Esophagus mucosa (tissue), 1 donor: ENCODE measurements at places on chromosomes 4 and X. TPM values are rescaled to one million over a fixed set of nuclear protein-coding genes. Genes with fewer than 3 reads are reported as not detected.

The SSX2B gene
- total RNA-seq: not detected

The PALLD gene
- 70.1 TPM for total RNA-seq

The AR gene
- total RNA-seq: 0.48 TPM

The SPACA5 gene
- not detected for total RNA-seq

The CXCL8 gene
- 3.2 TPM for total RNA-seq

The OPHN1 gene
- total RNA-seq: 4.7 TPM

The SMAD1 gene
- 34.0 TPM for total RNA-seq
